ENCODE measurements at places on chromosomes 7 and 10. TPM values are rescaled to one million over a fixed set of nuclear protein-coding genes. Genes with fewer than 3 reads are reported as not detected.

- no peak for DNase-seq
These were observed 3.2 kb upstream of the UBE2D1 start for GRCh38 chr10:58331646-58332045.

GRCh38 chr10:99852481-99853213 lies 70.2 kb downstream of the ABCC2 start:
- DNase-seq, result no peak

GRCh38 chr7:154644366-154644765 lies 358.6 kb downstream of the PAXIP1 start:
- DNase-seq, result no peak

- no peak for DNase-seq
These were observed 56.7 kb upstream of the GTF2IRD1 start for GRCh38 chr7:74396993-74397392.

DNA sequence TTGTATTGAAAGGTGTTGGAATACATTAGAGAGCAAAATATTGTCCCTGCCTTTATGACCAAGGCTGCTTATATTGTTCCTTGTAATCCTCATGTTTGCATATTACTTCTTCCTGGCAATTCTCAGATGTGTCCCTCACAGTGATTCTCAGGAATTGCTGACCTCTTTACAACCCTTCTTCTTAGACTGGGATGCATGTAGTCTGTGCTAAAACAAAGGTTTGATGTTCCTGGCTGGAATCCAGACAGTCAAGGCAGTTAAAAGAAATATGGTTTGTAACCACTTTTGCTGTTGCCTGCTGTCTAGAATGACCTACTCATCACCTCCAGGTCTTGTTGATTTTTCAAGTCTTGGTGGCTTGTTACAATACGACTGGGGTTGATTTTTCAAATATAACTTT lies 367.6 kb downstream of the HGF start:
- DNase-seq, result no peak

DNA sequence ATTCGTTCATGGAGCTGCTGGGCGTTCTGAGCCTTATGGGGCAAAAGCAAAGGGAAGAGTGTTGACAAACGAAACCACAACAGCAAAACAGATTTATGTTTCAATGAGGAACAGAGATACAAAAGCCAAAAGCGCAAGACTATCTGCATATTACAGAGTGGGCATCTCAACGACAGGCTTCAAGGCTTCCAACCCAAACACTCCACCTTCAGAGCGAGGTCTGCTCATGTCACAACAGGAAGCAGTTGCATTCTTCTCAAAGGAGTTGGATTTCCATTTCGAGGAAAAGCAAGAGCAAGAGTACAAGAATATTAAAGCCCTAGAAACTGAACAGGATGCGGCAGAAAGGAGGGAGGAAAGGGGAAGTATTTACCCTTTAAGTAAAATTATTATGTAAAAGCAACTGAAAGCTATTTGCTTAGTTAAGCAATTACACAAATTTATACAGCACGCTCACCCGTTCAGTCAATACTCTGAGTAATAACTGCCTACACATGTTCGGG lies 189.3 kb downstream of the ELMO1 start:
- DNase-seq, result no peak

- no peak for DNase-seq
These were observed 14.0 kb downstream of the FAM241B start for GRCh38 chr10:69643779-69644657.

- no peak for DNase-seq
These were observed 185.1 kb upstream of the NOBOX start for GRCh38 chr7:144588559-144589051.

GRCh38 chr10:110226543-110226925 lies 19.1 kb downstream of the MXI1 start:
- no peak for DNase-seq

- DNase-seq, result no peak
These were observed 68.5 kb downstream of the MAP3K8 start for GRCh38 chr10:30502266-30503060.

DNA sequence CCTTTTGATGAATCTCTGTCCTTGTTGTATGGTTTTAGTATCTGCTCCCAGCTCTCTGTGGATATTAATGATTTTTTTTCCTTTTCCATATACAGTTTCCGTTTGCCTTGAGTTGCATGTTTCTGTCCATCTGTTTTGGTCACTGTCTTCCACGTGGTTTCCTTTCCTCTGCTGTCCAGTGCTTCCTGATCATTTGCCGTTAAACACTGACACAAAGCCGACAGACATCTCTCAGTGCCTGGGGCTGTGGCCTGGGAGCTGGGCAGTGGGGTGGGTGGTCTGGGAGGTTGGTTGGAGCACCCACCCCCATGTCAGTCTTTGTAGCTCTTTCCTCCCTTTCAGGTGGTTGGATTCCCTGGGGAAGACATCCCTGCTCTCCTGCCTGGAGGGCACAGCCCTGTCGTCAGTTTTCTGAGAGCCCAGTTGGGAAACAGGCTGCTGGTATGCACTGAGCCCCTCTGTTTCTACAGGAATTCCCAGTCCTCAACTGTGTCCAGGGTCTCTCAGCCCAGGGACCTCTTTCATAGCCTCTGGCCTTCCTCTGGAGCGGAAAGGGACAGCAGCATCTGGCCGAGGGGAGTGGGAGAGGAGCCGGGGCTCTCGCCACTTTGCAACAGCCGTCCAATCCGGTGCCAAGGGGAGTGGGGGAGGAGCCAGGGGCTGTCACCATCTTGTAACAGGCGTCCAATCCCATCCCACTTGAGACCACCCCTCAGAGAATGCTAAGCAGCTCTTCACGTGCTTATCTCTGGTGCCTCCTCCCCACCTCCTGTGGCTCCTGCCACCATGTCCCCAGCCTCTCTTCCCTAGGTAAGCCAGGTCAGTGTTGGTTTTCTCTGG lies 26.7 kb upstream of the MKI67 start:
- no peak for DNase-seq

DNA sequence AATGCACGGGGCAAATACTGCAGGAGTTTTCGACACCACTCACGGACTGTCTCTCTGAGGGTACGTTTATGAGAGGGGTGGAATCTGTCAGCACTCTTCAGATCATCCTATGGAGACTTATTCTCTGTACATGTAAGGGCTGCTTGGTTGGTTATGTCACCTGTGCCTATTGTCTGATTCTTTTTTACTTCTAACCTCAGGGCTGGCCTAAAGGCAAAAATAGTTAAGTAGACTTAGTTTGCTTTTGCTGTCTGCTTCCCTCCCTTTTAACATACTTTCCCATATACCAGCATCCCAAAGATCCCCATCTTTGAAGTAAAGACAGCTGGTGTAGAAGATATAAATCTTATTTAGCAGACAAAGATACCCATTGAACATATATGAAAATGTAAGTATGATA lies 105.9 kb downstream of the PRKG1 start:
- no peak for DNase-seq

DNA sequence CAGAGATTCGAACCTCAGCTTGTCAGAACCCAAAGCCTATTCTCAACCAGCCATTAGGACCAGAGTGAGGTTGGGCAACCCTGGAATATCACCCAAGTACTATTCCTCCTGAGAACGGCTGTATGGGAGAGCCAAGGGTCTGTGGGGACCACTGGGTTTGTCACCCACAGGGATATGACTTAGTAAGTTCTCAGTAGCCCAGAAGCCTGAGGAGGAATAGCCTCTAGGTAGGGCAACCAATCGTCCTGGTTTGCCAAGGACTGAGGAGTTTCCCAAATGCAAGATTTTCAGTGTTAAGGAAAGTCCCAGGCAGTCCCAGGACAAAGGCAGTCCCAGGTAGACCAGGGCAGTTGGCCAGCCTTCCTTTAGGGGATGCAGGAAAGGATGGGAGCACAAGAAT lies 46.7 kb downstream of the PNLIPRP2 start:
- DNase-seq, result no peak

DNA sequence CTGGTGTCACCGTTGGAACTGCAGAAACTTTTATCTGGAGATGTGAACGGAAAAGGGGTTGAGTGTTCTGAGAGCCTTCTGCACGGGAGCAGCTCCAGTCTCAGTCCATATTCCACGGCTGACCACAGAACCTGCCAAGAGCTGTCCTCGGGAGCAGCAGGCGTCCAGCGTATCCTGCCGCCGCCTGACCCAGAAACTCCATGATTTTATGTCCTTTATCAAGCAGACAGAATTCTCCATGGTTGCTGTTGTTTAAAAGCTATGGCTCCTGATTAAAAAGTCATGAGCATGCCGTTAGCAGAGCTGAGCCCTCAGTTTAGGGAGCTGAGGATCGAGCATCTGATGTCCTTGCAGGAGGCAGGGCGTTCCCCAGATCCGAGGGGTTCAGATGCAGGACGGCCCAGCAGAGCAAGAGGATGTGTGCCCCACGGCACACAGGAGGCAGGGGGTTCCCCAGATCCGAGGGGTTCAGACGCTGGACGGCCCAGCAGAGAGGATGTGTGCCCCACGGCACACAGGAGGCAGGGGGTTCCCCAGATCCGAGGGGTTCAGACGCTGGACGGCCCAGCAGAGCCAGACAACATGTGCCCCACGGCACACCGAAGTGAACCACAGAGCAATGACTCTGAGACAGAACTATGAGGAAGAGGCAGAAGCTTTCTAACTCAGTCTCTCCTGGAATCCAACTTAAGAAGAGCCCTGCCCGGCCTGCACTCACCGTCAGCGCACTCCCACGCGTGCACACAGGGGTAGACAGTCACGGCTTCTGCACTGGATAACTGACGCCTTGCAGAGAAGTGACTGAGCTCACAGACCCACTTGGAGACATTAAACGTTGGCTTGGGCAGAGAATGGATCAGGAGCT lies 96.4 kb downstream of the WDR37 start:
- DNase-seq, result no peak

- no peak for DNase-seq
These were observed 100.7 kb downstream of the OSBPL3 start for GRCh38 chr7:24879291-24879690.

- DNase-seq, result peak; percentile 86
These were observed 45.4 kb downstream of the CTTNBP2 start for GRCh38 chr7:117827862-117828261.

DNA sequence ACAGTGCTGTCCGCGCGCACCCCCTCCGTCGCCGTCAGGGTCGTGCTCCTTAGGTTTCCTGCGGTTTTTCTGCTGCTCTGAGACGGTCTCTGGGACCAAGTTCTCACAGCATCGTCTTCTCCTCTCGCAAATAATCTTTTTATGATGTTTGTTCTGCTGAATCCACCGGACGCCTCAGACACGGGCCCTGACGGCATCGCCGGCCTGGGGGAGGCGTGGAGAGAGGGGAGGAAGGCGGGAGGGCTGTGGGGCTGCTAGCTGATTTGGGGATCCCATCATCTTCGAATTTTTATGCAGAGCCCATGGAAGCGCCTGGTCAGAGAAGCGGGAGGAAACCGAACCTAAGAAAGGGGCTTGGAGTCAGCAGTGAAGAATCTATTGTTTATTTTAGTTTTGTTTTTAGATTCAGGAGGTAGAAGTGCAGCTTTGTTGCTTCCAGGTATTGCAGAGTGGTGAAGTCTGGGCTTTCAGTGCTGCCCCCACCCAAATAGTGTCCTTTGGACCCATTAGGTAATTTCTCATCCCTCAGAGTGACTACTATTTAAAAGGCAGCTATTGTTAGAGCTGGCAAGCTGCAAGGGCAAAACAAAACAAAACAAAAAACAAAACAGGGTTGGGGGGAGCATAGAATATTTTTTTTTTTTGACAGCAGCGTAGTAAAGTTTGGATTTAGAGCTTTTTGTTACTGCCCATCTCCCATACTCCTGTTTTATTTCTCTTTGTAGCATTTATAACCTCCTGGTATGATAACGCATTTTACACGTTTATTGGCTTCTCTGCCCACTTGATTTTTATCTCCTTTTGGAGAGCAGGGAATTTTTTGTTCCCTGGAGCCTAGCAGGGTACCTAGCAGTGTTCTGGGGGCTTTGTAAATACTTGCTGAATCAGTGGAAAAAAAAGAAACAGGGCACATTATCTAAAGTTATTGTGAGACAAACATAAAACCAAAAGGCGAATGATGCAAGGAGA lies 92.6 kb downstream of the SPAG6 start:
- DNase-seq, result no peak

DNA sequence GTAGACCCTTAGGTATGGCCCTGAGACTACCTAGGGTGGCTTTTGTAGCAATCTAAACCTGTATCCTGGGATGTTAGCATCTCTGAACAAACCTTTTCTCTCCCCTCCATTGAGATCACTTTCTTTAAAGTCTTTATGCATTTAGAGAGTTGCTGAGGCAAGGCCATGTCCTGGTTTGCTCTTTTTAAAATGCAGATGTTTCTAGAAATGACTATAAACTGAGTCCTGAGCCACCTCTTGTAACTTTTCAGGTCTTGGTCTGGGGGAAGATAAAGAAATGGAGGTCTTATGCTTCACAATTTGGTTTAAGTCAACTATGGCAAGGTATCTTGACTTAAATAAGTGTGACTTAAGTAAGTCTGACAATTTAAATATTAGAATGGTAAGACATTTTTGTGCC lies 78.0 kb downstream of the AUTS2 start:
- no peak for DNase-seq

GRCh38 chr7:32255036-32255435 lies 184.8 kb upstream of the PDE1C start:
- no peak for DNase-seq

DNA sequence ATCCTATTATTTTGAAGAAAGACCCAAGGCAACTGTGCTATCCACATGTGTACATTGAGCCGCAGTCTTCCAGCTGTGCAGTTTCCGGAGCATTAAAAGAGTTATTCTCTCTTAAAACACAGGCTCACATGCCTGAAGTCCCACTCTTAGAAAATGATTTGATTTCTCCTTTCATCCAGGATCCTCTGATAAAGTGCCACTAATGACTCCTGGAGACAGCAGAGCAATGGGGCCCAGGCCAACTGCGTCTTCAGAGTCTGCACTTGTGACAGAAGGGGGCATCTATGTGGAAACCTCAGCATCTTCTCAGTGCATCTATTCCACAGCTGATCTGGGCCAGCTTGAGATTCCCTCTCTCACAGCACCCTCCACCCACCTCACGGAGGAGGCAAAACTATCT lies 482.1 kb upstream of the AKR1E2 start:
- no peak for DNase-seq

The REPIN1 gene
- 218 TPM for total RNA-seq

The MOGAT3 gene
- not detected for total RNA-seq

The SUFU gene
- 6.2 TPM for total RNA-seq

The TMEM139 gene
- total RNA-seq, result 14.5 TPM

The SEMA3D gene
- total RNA-seq, result 0.35 TPM

The GRM8 gene
- not detected for total RNA-seq

The EPDR1 gene
- 39.3 TPM for total RNA-seq

The CPA5 gene
- total RNA-seq, result not detected

The CCDC136 gene
- total RNA-seq, result 4.5 TPM

The PNPLA8 gene
- 12.7 TPM for total RNA-seq

The SORBS1 gene
- total RNA-seq, result 8.5 TPM
